ENCODE measurements at places on chromosomes 3 and 15.
A peak's percentile ranks its signal among the peaks of the same experiment; 100 is the strongest.

- DNase-seq = no peak
Observed at GRCh38 chr3:53721187-53722119, 124.8 kb downstream of the CHDH start.

- no peak for DNase-seq
Observed at GRCh38 chr3:109228391-109229080, 87.8 kb downstream of the DPPA2 start.

DNA sequence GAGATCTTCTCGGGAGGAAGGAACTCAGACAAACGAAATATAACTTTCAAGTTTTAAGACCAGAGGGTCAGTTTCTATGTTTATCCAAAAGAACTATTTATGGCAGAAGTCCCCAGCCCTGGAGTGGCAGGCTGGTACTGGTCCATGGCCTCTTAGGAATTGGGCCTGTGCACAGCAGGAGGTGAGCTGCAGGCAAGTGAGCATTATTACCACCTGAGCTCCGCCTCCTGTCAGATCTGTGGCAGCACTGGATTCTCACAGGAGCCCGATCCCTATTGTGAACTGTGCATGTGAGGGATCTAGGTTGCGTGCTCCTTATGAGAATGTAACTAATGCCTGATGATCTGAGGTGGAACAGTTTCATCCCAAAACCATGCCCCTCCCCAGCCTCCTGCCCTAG, 14.3 kb upstream of the HPS3 start:
- no peak for DNase-seq

DNA sequence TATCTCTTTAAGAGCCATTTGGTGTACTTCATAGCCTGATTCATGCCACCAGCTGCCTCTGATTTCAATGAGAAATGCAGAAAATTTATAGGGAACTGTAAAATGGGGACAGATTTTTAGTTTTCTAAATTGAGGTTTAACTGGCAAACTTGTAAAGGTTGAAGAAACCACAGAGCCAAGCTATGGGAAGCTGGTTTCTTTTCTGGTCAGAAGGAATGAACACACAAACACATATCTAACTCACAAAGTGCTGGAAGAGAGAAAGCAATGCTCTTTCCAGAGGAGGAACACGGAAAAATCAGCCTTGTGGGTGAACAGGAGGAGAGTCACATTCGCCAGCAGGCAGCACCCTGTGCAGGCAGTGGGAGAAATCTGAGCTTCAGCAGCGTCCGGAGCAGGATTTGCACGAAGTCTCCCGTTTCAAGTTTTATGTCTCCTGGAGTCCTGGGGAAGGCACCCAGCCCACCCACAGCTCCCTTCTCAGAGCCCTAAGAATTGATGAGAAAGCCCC, 481 bp downstream of the MASP1 start:
- no peak for DNase-seq

- DNase-seq = no peak
Observed at GRCh38 chr3:159625594-159625993, 363.0 kb upstream of the IL12A start.

GRCh38 chr3:165643425-165643824, 193.8 kb downstream of the BCHE start:
- no peak for DNase-seq

DNA sequence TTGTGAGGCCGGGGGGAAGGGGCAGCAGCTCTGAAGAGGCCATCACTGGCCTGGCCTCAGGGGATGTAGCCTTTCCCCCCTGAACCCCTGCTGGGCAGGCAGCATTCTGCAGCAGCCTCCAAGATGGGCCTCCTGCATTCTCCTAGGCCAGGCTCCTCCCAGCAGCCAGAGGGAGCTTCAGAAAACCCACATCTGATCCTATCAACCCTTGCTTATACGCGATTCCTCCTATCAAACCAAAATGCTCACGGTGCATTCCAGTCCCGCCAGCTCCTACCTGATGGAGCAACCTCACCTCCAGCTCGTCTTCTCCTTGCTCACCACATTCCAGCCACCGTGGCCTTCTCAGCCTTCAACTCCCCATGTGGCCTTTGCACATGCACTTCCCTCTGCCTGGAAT, 85.7 kb downstream of the MEGF11 start:
- no peak for DNase-seq

GRCh38 chr3:144119633-144120032, 148.0 kb downstream of the DIPK2A start:
- DNase-seq = peak; percentile 39

DNA sequence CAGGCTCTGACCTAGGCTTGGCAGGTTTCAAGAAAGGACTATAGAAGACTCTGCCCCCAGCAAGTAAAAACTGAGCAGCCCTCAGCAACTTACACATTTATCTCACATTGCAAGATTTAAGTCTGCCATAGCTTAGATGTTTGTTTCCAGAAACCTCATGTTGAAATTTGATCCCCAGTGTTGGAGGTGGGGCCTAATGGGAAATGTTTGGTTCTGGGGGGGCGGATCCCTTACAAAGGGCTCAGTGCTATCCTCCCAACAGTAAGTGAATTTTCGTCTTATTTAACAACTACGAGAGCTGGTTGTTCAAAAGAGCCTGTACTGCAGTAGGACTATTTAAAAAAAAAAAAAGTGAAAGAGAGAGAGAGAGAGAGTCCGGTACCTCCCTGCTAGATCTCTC, 125.2 kb upstream of the PROK2 start:
- DNase-seq = no peak

DNA sequence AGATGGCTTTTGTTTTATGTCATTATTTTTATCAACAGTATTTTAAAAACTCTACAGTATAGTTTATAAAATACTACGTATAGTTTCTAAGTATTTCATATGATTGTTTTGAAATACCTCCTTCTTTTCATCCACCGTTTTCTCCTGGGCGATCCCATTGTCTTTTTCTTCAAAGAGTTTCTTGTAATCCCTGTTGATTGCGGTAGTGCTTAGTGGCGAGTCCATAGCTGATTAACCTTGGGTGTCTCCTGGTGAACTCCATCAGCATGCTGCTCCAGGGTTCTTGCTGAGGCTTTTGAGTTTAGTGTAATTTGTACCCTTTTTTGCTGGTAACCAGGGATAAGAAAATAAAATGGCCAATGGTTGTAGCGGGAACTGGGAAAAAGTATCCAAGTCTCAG, 3.6 kb downstream of the PIAS1 start:
- DNase-seq = no peak

- DNase-seq = no peak
Observed at GRCh38 chr3:24182756-24183155, 237.7 kb downstream of the NR1D2 start.

GRCh38 chr3:41267975-41268640, 68.8 kb downstream of the CTNNB1 start:
- no peak for DNase-seq

DNA sequence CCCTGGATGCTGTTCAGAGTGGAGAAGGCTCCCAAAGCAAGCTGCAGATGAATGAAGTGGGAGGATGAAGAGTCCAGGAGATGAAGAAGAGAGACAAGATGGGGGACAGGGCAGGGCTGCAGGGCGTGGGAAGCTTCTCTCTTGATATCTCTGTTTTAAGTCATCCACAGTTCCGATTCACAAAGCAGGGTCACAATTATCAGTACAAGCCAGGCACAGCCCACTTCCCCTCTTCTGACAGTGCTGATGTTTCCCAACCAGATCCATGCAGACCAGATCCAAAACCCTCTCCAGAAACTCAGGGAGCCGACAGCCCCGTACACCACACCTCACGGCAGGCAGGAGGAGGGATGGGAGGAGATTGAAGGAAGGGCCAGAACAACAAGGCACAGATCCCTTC, 31.1 kb downstream of the NTRK3 start:
- no peak for DNase-seq

DNA sequence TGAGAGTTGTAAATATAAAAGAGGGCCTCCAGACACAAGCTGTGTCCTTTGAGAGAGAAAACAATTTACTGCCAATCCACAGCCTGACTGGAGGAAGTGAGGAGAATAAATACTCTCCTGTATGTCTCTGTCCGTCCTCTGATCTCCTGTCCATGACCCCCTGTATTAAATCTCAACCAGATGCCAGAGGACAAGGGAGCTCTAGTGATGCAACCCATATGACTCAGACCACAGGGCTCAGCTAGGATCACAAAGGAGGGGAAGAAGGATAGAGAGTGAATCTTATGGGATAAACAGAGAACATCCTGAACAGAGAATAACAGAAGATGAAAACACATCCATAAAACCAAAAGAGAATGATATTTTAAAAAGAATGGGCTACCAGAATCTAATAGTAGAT, 482.6 kb downstream of the PLOD2 start:
- DNase-seq = no peak

DNA sequence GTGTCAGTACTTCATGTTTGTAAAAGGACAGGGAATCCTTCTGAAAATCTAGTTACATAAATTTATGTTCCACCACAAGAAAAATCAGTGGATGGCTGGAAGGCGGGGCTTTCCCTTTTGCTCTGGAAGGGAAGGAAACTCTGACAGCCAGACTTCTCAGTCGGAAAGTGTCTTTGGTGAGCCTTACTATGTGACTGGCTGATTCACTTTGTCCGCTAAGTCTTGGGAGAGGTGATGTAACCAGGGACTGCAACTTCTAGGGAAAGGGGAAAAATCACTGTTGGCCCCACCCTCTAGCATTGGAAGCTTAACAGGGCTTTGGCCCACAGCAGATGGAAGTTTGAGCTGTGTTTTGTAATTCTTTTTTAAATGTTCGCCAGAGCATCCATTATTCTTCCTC, 281.4 kb upstream of the CTDSPL start:
- DNase-seq = no peak
